Inflammatory macrophage treated with lipopolysaccharide for 4 hours (primary cell): ENCODE measurements at places on chromosomes 2 and 18.

GRCh38 chr2:86453836-86454235 is 12.7 kb downstream of the KDM3A start:
- no peak for DNase-seq

DNA sequence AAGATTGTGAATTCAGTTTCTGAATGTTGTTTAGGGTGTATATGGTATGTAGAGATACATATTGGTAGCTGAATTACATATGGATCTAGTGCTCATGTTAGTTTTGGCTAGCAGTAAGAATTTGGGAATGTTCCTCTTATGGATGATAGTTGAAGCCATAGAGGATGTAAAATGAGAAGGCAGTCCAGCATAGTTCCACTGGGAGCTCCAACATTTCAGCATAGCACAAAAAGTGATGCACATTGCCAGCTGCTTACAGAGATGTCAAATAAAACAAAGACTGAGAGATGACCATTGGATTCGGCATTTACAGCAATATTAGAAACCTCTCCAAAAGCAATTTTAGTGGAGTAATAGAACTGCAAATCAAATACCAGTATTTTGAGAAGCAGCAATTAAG is 77.4 kb downstream of the EML4 start:
- no peak for DNase-seq

DNA sequence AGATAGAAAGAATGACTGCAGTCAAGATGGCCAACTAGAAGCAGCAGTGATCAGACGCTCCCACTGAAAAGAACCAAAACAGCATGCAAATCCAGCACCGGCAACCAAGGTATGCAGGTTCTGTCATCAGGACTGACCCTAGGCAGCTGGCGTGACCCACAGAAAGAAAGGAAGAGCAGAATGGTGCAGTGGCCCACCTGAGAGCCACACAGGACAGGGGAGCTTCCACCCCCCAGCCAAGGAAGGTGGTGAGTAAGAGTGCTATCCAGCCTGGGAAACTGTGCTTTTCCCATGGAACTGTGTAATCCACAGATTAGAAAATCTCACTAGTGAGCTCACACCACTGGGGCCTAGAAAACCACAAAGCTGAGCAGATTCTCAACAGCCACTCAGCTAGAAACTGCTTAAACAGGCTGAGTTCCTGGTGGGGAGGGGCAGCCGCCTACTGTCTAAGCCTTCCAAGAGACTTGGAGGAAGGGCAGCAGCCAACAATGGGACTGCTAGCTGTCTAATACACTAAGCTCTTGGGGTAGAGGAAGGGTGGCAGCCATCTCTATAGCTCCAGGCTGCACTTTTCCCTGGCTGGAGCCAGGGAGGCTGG is 127.9 kb downstream of the EVA1A start:
- DNase-seq = no peak

- no peak for DNase-seq
These were observed 53.1 kb downstream of the CWC22 start for GRCh38 chr2:179954026-179954425.

- DNase-seq = no peak
These were observed 555.1 kb downstream of the BCL11A start for GRCh38 chr2:59998324-59998723.

DNA sequence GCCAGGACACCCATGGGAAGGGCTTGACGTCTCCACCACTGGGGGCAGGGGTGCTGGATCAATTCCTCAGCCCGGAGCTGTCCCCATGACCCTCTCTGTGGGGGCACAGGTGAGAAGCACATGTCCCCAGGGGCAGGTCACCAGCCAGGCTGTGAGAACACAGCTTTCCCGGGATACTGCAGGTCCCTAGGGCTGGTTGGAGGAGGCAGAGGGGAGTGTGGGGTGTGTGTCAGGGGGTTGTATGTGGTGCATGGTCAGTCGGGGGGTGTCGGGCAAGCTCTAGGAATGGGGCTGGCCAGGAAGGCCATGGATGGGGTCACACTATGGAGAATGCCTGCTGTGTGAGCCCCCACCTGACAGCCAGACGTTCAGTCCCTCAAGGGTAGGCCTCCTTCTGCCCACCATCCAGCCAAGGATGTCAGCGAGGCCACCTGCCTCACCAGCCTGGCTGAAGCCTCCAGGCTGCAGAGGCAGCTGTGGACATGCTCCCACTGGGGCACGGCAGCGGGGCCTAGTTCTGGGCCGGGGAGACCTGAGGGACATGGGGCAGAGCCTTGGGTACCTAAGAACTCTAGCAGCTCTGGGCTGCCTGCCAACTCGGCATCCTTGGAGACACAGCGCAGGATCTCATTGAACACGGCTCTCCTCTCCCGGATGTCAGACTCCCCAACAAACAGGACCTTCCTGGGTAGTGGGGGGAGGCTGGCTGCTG is 10.3 kb downstream of the HS1BP3 start:
- no peak for DNase-seq
